ENCODE measurements at places on chromosomes 13 and 19. TPM values are rescaled to one million over a fixed set of nuclear protein-coding genes. Genes with fewer than 3 reads are reported as not detected.

The PSG11 gene
- not detected for total RNA-seq

The EBI3 gene
- total RNA-seq = 8.3 TPM

The ZNF729 gene
- total RNA-seq = not detected

The CKM gene
- total RNA-seq = not detected

The GRK1 gene
- not detected for total RNA-seq

The ANO8 gene
- 12.1 TPM for total RNA-seq

The DYRK1B gene
- 28.9 TPM for total RNA-seq

The ZNF587B gene
- 23.6 TPM for total RNA-seq

The RHPN2 gene
- 50.3 TPM for total RNA-seq

The IGFL2 gene
- not detected for total RNA-seq

The CRX gene
- total RNA-seq = not detected

The KCNC3 gene
- total RNA-seq = 31.0 TPM

The PSG1 gene
- total RNA-seq = not detected

All from kidney (tissue), 22 donors.